ENCODE measurements at places on chromosomes 7 and 10.
A peak's percentile ranks its signal among the peaks of the same experiment; 100 is the strongest.

DNA sequence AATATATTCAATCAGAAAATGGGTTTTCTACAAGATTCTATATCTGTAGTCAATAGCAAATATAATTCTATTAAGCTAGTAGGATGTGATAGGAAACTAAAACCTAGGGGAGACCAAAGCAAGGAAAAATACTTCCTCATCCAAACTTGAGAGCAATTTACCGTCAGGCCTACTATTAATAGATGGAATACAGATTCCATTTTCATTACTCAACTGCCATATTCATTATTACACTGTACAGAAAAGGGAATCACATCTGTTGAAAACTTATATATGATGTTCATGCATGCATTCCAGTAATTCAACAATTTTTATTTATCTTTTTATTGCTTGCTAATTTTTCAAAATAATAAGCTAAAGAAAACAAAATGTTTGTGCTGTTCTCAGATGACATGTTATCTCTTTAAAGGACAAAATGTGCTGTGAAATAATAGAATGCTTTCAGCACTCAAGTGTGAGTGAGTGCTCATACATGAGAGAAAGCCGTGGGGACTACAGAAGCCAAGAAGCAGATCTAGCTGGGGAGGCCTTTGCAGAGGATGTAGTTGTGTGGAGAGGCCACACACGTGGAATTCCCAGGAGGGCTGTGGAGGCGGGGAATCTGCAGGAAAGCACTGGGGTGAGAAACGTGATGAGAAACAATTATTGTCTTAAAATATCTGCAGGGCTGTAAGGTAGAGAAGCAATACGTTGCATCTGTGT is 110.0 kb downstream of the EGFR start:
- no peak for DNase-seq

DNA sequence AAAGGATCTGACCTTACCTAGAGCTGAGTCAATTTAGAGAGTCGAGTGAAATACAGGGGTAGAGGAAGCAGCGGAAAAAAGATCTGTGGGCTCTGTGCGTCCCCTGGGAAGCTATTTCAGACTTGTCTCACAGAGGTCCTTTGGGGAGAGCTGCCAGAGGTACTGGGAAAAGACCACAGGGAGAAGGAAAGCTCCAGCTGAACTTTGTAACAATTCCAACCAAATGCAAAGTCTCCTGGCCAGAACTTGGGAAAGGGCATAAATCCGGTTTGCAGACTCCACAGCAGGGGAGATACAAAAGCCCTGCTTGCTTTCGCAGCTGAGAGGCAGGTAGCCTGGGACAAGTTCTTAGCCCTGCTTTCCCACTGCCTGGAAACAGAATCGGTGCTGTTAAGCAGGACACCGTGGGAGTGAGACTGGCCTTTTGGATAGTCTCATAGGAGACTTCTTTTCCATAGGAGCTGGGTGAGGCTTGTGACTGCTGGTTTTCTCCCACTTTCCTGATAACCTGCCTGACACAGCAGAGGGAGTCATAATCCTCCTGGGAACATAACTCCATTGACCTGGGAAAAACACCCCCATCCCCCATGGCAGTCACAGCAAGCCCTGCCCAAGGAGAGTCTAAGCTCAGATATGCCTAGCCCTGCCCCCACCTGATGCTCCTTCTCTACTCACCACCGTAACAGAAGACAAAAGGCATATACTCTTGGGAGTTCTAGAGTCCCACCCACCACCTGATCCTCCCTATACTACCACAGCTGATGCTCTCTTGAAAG is 926.2 kb downstream of the KCNMA1 start:
- no peak for DNase-seq

DNA sequence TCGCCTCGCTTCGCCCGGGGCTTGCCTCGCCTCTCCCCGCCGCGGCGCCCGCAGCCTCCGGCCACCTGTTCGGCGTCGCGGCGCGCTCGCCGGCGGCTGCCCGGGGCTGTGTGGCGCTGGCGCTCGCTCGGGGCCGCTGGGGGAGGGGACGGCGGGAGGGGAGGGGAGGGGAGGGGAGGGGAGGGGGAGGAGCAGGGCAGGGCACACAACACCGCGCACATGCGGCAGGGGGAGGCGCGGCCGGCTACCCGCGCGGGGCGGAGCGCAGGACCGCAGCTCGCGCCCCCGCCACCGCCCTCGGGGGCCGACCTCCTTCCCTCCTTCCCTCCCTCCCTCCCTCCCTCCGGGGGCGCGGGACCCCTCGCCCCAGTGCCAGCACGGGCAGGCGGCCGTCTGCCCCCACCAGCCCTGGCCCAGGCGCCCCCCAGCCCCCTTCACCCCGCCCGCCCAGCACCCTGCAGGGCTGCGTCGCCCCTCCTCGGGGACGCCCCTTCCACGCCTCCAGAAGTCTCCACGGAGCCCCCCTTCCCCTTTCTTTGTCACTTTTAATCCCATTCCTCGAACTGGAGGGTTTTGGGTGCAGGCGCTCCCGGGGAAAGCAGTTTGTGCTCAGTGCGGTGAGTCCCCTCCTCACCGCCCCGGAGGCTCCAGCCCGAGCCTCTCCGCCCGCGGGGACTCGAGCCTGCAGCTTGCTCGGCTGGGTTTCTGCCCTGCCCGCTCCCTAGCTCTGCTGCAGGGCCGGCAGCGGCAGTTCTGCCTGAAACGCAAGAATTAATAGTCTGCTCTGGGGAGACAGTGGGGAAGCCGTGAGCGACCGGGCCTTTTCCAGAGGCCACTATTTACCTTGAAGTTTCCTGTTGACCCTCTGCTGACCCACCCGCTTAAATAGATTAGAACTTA is at the start of gene PARD3:
Gene PARD3 (minus strand): TSS at position 112 of the 900 bp plus-strand sequence. CDS start 301 bp downstream, outside the sequence.
- no peak for DNase-seq

- DNase-seq, result no peak
Observed at GRCh38 chr7:42049761-42050160, 187.2 kb downstream of the GLI3 start.

- no peak for DNase-seq
Observed at GRCh38 chr7:117485118-117485620, 5.3 kb downstream of the CFTR start.

DNA sequence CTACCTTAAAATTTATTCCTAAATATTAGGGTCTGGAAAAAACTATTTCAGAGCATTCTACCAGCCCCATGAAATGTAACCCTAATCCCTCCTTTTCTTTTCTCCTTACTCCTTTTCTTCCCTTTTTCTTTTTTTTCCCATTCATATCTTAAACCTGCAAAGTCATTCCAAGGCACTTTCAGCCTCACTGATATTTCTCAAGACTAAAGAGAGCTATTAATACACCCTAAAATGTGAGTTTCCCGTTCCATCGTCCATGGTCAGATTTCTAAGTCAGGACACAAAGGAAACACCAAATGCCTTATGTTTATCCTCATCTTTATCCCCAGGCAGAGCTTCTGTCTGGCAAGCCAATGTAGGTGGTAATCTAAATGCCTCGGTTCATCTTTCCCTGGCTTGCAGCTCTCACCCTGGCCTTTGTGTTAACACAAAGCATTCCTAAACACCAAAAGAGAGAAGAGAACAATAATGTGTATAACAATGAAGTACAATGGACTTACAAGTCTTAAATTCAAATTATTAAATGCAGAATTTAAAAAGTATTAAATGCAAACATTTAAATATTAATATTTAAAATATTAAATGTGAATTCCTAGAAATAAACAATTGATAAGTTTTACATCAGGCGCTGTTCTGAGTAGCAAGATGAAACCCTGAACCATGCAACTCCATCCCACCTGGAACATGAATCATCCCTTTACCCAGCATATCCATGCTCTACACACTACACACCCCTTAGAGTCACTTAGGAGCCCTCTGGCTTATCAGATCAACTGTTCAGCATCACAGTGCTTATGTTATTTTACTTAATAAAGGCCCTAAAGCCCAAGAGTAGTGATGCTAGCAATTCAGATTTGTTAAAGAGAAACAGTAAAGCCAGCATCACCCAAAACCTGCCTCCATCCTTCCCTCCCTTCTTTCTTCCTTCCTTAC is 26.8 kb downstream of the MICU1 start:
- no peak for DNase-seq

- peak; percentile 50 for DNase-seq
Observed at GRCh38 chr7:105849122-105849855, 27.1 kb downstream of the ATXN7L1 start.

DNA sequence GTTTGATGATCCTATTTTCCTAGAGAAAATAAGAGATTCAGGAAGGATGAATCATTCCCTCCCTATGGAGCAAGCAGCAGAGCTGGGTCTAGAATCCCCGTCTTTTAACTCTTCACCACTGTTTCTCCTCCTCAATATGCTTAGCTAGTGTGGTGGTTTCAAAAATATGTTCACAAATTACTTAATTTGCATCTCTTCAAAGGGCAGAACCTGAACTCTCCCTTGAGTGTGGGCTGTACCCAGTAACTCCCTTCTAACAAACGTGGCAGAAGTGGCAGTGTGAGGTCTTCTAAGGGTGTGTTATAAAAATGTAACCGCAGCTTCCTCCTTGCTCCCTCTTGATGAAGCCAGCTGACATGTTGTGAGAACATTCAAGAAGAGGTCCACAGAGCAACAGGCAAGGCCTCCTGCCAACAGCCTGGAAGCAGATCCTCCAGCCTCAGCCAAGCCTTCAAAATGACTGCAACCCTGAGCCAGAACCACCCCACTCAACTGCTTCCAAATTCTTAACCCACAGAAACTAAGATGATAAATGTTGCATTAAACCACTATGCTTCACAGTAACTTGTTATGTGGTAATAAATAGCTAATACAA is 36.6 kb downstream of the SRPK2 start:
- DNase-seq, result peak; percentile 14

- DNase-seq, result no peak
Observed at GRCh38 chr10:16944986-16945385, 127.8 kb upstream of the RSU1 start.

Data from stimulated activated CD8-positive, alpha-beta memory T cell treated with anti-CD3 and anti-CD28 coated beads, Interleukin-4, amount 100 ng/mL, for 1 hour (primary cell).